ENCODE measurements at places on chromosomes 16 and 17.
A peak's percentile ranks its signal among the peaks of the same experiment; 100 is the strongest.

DNA sequence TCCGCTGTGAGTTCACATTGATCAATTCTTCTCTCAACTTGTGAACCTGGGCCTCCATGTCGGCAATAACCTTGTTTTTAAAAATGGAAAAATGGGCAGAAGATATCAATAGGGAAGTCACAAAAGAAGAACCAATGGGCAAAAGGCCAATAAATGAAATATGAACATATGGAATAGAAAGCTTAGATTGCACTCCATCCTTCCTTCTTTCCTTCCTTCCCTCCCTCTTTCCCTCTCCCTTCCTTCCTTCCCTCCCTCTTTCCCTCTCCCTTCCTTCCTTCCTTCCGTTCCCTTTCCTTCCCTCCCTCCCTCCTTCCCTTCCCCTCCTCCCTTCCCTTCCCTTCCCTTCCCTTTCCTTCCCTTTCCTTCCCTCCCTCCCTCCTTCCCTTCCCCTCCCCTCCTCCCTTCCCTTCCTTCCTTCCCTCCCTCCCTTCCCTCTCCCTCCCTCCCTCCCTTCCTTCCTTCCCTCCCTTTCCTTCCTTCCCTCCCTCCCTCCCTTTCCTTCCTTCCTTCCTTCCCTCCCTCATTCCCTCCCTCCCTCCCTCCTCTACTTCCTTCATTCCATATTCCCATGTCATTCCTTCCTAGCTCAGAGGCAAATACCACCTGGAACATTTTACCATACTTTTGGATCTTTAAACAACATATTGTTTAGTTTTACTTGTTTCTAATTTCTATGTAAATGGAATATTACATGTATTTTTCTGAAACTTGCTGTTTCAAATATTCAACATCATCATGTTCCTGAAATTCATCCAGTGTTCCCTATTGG is 290.7 kb upstream of the AXIN2 start:
- no peak for DNase-seq

DNA sequence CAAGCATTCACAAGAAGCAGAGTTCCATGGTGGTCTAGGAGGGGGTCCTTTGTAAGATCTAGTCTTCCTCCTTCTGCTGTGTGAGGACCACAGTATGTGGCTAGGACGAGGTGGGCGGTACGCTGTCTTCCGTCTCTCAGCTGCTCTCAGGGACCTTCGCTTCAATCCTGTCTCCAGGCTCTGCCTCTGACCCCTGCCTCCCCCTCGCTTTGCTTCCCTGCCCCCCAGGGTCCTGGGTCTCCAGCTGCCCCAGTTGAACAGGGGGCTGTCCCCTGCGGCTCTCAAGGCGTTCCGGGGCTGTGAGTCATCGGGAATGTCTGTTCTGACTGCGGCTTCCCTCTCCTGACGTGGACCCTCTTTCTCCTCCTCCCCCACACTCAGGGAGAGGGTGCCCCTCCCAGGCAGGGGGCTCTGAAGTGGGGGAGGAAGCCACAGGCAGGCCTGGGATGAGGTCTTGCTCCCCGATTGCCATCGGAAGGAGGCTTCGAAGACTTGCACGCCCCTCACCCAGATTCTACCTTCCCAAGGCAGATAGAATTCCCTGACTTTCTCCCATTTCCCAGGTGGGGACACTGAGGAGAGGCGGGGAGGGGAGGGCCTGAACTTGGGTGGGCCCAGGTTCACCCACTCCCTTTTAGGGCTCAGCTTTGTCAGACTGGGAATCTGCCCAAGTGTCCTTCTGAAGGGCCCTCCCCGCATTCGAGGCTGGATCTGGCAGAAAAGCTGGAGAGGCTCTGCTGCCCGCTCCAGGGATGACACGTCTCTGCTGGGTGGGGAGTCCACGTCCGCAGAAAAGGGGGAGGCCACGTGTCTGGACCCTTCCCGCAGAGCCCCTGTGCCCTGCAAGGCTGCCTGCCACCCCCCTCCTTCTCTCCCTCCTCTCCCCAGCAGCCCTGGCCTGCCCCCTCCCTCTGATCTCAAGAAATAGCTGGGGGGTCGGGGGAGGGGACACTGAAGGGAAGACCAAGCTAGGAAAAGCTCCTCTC is 9.1 kb upstream of the COL1A1 start:
- DNase-seq = peak; percentile 49

- no peak for DNase-seq
Measured at GRCh38 chr16:88451586-88452481, 1.2 kb upstream of the ZFPM1 start.

- no peak for DNase-seq
Measured at GRCh38 chr16:24973809-24974461, 41.2 kb downstream of the ARHGAP17 start.

DNA sequence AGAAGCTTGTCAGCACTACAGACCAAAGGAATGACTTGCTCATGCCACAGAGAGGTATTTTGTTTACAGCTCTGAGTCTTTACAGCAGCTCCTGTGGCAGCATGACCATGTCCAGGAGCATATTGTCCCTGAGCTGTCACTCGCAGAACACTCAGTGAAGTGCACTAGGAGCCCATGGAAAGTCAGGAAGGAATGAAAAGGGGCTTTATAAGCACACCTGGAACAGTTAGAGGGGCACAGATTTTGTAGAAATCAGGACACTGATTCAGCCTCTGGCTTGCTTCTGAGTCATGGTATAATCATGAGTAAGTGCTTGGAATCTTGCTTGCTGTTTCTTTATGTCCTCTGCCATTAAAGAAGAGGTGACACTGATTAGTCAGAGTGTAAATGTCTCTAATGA is 41.0 kb downstream of the TADA2A start:
- no peak for DNase-seq

- no peak for DNase-seq
Measured at GRCh38 chr16:89545831-89546574, 14.5 kb upstream of the RPL13 start.

- DNase-seq = no peak
Measured at GRCh38 chr17:47884905-47885730, 10.9 kb upstream of the SP2 start.

DNA sequence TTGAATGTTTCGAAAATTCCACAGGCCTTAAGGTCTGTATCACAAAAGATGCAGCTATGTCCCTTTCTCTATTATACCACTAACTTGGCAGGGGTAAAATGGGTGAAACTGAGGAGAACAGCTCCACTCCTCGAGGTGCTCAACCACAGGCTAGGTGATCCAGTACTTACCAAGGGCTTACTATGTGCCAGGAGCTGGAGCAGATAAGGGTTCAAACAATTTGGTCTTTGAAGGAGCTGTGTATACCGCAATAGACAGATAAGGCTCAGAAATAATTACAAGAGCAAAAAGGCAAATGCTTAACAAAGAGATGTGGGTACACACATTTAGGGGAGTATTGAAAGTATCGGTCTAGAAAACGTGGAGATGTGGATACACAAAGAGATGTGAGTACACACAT is 1.5 kb downstream of the XPO6 start:
- DNase-seq = no peak

GRCh38 chr16:4663777-4664465 is 29.4 kb upstream of the NUDT16L1 start:
- no peak for DNase-seq

DNA sequence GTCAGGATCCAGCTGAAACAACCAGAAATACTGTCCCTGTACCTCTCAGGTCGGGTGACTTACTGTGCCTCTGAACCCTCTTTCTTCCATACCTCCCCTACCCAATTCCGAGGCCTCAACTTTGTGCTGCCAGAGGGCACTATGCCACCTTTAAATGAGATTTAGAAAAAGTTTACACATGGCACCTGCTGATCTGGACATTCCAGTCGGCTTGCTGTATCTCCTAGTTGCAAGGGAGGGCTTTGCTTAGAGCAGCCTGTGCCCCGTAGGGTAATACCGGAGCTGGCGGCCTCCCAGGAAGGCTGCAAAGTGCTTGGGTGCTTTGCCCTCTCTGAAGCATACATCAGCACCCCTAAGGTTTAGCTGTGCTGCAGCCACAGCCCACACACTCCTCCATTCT is 306.0 kb upstream of the RBFOX1 start:
- no peak for DNase-seq

GRCh38 chr16:2282866-2283555 is 15.1 kb upstream of the RNPS1 start:
- DNase-seq = no peak

DNA sequence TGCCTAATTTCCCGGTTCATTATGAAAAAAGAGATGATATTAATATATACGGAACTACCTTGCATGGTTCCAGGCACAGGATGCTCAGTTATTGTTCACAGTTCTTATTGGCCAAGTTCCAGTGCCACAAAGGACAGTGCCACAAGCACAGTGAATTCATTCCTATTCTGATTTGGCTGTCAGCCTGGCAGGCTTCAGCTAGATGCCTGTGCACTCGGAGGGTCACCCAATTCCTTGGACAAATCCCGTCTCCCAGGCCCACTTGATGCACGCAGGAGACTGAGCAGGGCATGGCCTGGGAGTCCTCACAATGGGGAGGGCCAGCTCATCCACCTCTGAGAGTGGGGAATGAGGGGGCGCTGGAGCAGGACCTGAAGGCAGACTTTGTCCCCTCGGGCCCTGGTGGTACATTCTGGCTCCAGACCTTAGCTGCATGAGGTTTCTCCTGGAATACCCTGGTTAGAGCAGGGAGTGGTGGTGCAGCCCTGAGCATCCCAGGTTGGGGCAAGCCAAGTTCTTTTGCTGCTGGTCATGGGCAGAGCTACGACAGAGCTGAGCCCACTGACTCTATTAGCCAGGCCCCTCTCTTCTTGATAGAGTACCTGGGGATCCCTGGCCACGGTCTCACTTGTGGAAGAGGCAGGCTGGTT is 41.4 kb downstream of the MIS12 start:
- peak; percentile 60 for DNase-seq

DNA sequence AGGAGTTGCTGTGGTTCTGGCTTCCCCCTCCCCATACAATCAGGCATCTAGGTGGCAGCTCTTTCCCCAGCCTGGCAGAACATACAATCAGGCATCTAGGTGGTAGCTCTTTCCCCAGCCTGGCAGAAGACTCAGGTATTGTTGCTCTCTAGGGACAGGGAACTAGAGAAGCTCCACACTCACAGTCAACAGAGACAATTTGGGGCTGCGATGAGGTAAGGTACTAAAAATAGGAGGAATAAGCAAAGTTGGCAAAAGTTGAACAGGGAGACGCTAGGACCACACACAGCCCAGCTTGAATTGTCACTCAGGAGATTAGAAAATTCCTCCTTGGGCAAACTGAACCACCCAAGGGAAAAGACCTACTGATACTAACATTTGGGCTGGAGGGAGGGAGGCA is 315.5 kb upstream of the CDH5 start:
- DNase-seq = no peak

DNA sequence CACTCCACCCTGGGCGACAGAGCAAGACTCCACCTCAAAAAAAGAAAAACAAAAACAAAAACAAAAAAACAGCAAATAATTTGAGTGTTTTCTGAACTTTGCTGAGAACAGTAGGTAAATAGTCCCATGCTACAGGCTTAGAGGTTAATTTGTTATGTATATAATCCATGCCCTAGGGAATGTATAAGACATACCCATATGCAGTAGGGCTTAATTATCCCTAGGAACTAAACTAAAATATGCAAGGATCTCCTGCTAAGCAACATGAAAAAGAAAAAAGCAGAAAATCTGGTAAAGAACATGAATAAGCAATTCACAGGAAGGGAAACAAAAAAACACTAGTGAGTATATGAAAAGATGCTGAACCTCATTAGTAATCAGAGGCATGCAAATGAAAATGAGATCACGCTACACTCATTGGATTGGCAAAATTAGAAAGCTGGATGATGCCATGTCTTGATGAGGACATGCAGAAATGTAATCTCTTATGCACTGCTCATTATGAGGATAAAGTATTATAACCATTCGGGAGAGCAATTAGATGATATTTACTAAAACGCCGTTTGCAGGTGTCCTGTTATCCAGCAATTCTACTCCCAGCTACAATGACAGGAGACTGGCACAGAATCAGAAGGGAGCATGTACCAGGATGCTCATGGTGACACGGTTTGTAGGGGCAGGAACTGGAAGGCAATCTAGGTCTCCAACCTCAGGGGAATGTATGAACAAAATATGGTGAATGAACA is 5.6 kb downstream of the KCTD13 start:
- no peak for DNase-seq

- no peak for DNase-seq
Measured at GRCh38 chr16:56520251-56520577, 390 bp upstream of the BBS2 start.

- no peak for DNase-seq
Measured at GRCh38 chr17:31787857-31788570, 71.0 kb downstream of the COPRS start.

GRCh38 chr17:41660221-41660711 is 28.4 kb upstream of the EIF1 start:
- DNase-seq = no peak

DNA sequence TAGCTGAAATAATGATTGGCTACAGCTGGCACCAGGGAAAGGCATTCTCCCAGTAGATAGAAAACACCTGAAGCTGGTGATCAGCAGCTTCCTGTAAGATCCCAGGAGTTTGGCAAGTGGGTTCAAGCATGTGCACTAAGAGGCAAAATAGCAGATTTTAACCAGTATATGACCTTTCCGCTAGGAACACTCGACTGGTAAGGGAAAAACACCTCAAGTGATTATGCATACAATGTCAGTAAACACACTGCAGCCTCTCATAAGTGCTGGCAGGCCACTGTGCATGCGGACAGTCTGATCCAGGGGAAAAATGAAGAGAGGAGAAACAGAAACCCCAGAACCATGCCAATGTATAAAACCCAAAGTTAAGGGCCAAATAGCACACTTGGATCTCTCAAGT is 49.0 kb upstream of the HLF start:
- no peak for DNase-seq

GRCh38 chr16:4944333-4945281 is 7.7 kb upstream of the PPL start:
- DNase-seq = no peak

- DNase-seq = peak; percentile 56
Measured at GRCh38 chr17:1783834-1784611, 22.2 kb downstream of the SERPINF1 start.

DNA sequence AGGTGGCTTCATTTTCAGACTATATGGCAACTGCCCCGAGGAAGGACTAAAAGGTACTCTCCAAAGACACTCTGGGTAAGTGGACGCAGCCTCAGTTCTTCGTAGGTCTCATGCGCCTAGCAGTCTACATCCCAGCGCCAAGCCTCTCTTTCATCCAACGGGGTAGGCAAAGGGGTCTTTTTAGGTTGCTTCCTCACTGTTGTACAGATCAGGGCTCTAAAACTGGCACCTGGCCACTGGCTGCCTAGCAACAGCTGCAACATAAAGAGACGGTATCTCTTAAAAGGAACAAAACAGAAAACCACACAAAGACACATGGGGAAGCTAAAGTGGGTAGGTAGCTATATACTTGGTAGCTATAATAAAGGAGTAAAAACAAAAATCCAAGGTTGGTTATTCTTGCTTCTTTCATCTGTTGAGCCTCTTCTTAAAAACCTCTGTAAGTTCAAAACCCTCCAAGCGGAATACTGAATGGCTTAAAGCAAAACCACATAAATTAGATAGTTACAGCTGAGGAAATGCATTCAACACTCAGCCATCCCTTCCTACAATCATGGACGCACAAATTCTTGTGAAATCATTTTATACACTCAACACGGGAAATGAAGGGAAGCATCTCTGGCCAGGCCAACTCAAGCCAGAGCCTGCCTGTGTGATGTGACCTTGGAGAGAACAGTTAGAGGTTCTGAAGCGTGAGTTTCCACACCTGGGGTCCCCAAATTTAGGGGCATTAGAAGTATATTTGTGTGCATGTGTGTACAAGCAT is 22.7 kb downstream of the CYTH1 start:
- DNase-seq = peak; percentile 90

- peak; percentile 55 for DNase-seq
Measured at GRCh38 chr17:80949451-80950421, 41.9 kb upstream of the CHMP6 start.

GRCh38 chr17:75689441-75689873 is 22.3 kb downstream of the SAP30BP start:
- peak; percentile 64 for DNase-seq

Measured in activated effector memory CD4-positive, alpha-beta T cell treated with anti-CD3 and anti-CD28 coated beads, Interleukin-2, amount 50 U/mL, for 16 hours (primary cell).